ENCODE measurements at places on chromosomes 5 and 9. TPM values are rescaled to one million over a fixed set of nuclear protein-coding genes. Genes with fewer than 3 reads are reported as not detected.

The ANKRD31 gene
- total RNA-seq, result 0.17 TPM

The C6 gene
- total RNA-seq, result not detected

DNA sequence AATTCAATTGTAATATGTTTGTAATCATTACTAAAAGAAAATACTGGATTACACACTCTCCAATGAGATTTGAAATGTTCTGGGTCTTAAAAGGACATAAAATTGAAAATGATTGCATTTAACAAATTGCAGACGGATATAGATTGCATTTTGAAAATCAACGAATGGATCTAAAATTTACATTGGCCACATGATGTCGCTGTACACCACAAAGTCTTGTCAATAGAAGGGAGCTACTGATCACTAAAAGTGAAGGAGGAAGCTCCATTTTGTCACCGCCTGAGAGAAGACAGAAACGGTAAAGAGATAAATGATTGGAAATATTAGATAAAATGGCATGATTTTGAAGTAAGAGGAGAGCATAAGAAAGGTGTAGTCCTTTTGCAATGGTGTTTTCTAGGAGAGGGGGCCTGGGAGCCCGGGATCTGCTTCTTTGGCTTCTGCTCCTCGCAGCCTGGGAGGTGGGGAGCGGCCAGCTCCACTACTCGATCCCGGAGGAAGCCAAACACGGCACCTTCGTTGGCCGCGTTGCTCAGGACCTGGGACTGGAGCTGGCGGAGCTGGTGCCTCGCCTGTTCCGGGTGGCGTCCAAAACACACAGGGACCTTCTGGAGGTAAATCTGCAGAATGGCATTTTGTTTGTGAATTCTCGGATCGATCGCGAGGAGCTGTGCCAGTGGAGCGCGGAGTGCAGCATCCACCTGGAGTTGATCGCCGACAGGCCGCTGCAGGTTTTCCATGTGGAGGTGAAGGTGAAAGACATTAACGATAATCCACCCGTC is at the start of gene PCDHA1:
TSS of gene PCDHA1 (plus strand) at position 236 of the 782 bp plus-strand sequence.
- no peak for DNase-seq

DNA sequence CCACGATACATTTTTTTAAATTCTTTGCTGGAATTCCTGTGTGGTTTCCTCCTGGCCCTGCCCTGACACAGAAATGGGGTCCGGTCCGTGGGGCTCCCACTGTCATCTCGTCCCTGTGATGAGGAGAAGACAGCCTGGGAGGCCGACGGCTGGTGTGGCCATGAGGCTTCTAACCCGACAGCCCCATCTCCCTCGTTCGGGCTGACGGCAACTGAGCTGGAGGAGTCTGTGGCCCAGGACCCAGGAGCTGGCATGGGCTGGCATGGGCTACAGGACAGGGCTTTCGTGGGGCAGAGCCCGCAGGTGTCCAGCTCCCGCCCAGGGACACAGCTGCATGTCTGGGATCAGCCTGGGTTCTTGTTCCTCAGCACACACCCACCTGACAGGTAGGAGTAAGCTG is 13.8 kb downstream of the LCN9 start:
- DNase-seq, result no peak

DNA sequence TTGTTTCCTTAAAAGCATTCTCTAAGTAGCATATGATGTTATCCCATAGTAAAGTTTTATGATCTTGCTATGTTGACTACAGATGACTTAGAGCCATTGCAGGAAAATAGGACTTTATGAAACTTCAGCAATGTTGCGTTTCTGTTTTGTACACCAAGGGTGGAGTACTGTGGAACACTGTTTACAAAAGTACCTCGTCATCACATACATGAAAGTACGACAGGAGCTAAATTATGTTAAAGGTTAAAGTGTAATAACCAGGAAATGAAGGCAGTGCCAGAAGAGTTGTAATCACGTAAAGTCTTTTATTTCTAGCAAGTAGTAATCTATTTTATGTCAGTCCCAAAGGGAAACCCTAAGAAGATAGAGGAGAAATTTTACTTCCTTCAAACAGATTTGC is 50.9 kb downstream of the C9orf85 start:
- no peak for DNase-seq

DNA sequence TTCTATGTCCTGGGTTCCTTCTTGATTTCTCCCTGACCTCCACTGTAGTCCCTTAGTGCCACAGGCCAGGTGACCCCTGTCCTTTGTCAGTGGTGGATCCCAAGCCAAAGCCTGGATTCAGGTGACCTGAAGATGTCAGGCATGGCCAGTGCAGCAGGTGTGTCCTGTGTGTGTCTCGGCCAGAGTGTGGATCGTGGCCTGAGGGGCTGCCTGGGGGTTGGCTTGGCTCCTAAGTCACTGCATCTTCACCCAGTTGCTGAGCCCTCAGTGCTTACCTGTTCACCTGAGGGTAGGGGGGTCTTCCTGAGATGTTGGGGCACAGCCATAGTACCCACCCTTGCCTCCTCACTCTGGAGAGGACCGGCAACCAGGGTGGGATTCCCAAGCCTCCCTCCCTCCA is 61.8 kb upstream of the PITX1 start:
- no peak for DNase-seq

Data from activated CD4-positive, alpha-beta T cell treated with anti-CD3 and anti-CD28 coated beads, Interleukin-2, amount 10 ng/mL, durations not matched to agents 7 days and 5 days (primary cell).